ENCODE measurements at places on chromosomes 1 and 21.

GRCh38 chr1:3423245-3423829 is 31.1 kb upstream of the ARHGEF16 start:
- DNase-seq = no peak

DNA sequence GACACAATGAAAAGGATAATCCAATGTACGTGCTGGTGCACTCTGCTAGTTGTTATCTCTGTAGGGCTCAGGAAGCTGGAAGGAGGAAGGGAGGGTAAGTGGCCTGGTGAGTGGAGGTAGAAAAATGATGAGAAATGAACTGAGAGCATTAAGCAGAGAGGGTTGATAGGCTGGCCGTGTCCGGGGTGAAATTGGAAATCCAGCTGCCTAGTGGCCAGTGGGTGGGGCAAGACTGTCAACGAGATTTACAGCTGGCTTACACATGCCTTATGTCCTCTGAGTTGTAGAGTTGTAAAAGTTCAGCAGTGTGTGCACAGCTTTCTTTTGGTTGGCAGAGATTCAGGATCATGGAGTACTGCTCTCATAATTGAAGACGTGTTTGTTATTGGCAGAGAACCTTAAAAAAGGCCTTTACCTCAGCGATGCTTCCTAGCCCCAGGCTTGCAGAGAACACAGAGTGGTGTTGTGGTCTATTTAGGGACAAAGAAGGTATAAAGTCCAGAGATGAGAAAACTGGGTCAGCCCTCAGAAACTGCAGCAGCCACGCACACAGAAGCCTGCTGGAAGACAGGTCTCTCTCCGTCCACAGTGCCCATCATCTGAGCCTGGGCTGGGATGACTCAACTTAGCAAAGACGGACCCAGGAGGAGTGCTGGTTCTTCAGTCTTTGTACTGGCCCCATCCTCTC is 132.4 kb downstream of the EDEM3 start:
- DNase-seq = no peak

DNA sequence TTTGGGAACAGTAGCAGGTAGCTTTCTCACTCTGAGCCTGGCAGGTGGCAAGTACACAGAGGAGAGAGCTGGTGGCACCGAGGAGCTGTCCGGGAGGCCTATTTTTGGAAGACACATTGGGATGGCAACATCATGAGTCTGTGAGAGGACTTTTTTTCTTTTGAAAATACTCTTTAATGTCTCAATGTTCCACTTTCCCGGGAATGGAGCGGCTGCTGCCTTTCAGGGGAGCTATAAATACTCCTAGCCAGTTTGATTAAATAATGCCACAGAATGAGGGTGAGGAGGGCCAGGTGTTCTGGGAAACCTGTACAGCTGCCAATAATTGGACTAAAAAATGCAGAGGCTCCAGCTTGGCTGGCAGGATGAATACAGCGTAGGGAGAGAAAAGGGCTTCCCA is 93.3 kb upstream of the COG2 start:
- no peak for DNase-seq

- no peak for DNase-seq
These were observed 24.3 kb upstream of the SLC35D1 start for GRCh38 chr1:67078291-67078690.

DNA sequence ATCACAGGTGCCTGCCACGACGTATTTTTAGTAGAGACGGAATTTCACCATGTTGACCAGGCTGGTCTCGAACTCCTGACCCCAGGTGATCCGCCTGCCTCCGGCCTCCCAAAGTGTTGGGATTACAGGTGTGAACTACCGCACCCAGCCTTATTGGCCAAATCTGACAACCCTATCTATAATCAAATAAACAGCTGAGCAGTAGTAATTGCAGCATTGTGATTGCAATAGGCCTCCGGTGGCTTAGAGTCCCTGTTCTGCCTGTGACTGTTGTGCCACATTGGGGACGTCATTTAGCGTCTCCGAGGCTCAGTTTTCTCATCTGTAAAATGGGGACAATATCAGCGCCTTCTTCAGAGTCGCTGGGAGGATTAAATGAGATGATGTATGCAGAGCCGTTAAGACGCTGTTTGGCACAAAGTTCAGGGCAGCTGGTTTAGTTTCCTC is 569 bp upstream of the CAPN2 start:
- no peak for DNase-seq

DNA sequence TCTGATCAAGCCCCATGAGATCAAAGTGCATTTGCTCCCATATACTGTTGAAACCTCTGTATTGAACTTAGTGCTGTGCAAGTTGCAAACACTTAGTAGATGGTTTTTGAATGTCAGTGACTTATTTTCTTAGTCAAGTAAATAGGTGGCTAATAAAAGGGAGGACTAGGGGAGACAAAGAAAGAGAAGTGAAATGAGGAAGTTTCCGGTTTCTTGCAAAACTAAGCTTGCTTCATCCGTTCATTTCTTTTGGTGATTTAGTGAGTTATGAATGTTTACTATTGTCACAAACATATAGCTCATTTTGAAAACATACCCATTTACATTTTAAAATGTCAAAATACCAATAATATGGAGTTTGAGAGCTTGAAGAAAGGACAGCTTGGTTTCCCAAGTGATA is 23.0 kb downstream of the ADAMTS5 start:
- DNase-seq = no peak

GRCh38 chr1:15680561-15681348 is 3.4 kb upstream of the PLEKHM2 start:
- no peak for DNase-seq

DNA sequence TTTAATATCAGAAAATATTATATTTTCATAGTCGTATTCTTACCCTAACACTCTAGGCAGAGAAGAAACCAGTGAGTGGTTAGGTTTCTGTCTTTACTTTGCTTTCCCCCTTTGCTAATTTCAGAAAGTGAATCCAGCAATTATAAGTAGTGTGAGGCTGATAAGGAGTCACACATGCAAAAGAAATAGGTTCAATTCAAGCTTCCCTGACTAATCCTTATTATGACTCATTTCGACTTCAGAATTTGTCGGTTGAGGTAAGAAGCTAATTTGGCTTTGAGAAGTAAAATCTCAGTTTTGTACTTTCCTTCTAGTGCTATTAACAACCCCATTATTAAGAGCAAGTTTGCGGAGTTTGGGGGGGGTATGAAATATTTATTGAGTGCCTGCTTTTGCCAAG is 22.4 kb downstream of the ESRRG start:
- no peak for DNase-seq

DNA sequence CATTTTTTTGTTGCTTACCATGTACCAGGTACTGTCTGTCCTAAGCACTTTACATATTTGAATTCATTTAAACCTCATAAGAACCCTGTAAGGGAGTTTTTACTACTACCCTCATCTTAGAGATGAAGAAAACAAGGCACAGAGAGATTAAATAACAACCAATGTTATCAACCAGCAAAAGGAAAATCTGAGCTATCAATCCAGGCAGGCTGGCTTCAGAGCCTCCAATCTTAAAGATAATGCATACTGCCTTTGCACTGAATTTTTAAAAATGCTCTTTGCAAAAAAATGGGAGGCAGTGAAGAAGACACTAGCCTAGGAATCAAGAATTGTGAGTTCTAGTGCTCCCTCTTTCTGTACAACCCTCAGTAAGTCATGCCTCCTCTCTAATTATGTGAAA is 18.7 kb downstream of the NDC1 start:
- DNase-seq = no peak

- DNase-seq = no peak
These were observed 102.8 kb downstream of the POFUT2 start for GRCh38 chr21:45184869-45185268.

DNA sequence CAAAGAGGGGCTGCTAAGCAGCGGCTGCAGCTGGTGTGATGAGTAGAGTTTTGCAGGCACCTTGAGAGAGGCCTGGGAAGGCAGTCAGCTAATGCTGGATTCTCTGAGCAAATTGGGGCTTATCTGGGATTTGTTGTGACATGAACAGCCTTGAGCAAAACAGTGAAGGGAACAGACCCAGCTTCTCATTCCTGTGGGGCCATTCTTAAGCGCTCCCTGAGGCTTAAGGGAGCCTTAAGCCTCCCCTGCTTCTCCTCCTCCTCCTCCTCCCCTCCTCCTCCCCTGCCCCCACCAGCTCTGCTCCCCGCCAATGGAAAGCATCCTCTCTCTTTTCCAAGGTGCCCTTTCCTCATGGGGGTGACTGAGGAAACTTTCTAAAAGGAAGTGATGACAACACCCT is 21.3 kb downstream of the HMGCS2 start:
- DNase-seq = no peak

GRCh38 chr1:60280819-60281218 is 207.2 kb upstream of the C1orf87 start:
- no peak for DNase-seq

DNA sequence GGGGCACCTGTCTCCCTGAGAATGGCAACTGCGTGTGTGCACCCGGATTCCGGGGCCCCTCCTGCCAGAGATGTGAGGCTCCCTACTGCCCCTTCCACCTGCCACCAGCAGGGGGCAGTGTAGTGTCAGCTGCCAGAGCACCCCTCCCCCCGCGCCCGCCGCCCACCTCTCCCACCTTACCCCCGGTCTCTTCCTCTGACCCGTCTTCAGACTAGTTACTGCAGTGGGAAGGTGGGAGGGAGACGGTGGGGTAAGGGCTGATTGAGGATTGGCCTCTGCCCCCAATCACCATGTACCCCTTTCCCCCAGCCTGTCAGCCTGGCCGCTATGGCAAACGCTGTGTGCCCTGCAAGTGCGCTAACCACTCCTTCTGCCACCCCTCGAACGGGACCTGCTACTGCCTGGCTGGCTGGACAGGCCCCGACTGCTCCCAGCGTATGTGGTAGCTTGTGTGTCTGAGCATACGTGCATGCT is 10.1 kb upstream of the LRRC71 start:
- peak; percentile 87 for DNase-seq

DNA sequence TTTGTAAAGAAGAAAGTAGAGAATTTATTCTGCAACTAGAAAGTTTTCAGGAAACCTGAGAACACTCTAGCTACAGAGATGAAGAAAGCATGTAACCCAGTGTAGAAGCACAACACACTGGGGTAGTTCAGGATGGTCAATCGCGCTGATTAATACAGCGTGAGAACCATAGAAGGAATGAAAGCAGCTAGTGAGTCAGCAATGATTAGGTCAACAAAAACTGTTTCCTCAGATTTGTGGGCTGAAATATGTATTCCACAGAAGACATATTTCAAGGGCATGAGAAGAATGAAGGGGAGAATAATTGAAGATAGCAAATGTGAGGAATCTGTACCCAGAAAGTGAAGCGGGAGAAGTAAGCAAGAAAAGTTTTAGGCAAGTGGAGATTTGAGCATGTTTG is 97.8 kb upstream of the ADGRL2 start:
- no peak for DNase-seq

DNA sequence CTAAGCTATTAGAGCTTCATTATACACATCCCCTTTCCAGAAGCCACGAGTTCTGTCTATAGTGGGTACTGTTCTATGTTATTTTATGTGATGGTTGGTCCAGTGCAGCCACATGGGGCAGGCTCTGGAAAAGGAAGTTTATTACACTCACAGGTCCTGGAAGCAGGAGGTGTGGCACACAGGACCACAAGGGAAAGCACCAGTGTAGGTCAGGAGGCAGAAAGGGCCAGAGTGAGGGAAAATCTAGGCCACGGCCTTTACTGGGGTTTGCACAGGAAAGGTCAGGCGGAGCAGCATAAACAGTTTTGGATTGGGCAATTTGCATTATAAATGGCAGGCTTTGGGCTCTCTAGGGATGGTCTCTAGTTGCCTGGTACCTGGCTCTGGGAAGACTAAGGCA is 21.8 kb upstream of the CNIH3 start:
- DNase-seq = no peak

DNA sequence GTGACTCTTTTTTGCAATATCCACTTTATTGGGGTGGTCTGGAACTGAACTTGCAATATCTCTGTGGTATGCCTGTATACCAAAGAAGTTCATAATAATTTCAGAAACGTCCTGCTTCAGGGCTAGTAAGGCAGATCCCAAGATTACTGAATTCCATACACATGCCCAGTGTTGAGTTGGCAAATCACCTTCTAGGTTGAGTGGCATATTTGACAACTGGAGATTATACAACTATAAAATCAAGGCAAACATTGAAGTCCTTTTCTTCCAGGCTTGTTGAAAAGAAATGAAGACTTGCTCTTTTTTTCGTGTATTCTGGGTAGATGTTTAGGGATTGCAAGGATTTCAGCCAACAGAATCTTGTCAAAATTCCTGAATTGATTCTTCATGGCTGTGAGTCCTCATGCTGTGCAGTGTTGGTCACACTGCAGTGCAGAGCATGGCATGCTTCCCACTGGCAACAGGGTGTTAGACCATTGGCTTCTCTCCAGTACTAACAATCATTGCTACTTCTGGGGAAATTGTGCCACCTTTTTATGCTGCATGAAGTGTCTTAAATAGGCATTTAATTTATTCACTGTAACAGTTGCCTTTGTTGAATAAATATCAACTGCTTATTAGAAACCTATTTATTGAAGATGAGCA is 367.1 kb upstream of the ADGRL4 start:
- DNase-seq = no peak

GRCh38 chr1:156436141-156437036 is 64.2 kb downstream of the MEF2D start:
- DNase-seq = no peak

DNA sequence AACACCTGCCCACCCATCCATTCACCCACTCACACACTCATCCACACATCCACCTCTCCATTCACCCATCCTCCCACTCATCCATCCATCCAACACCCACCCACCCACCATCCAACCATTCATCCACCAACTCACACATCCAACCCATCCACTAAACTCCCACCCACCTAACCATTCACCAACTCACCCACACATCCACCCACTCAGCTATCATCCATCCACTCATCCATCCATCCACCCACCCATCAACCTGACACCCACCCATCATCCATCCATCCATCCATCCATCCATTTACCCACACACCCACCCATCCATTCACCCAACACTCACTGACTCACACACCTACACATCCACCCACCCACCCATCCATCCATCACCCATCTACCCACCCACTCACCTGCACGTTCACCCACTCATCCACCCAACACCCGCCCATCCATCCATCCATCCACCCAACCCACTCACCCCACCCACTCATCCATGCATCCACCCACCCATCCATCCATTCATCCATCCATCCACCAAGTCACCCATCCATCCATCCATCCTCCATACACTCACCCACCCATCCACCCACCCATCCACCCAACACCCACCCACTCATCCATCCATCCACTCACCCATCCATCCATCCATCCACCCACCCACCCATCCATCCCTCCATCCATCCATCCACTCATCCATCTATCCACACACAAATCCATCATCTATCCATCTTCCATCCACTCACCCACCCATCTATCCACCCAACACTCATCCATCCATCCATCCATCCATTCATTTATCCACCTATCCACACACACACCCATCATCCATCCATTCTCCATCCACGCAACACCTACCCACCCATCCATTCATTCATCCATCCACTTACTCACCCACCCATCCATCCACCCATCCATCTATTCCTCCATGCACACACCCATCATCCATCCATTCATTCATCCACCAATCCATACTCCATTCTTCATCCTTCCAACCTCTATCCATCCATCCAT is 17.4 kb upstream of the PRDM16 start:
- DNase-seq = no peak

- DNase-seq = no peak
These were observed 614.3 kb downstream of the NCAM2 start for GRCh38 chr21:21612466-21612865.

GRCh38 chr1:37404711-37405110 is 69.7 kb upstream of the ZC3H12A start:
- no peak for DNase-seq
